ENCODE measurements at places on chromosomes 2 and 18.

GRCh38 chr2:207286106-207286505, 120.4 kb upstream of the KLF7 start:
- DNase-seq = no peak

GRCh38 chr2:79982445-79982844, 322.1 kb downstream of the LRRTM1 start:
- DNase-seq = peak; percentile 29

DNA sequence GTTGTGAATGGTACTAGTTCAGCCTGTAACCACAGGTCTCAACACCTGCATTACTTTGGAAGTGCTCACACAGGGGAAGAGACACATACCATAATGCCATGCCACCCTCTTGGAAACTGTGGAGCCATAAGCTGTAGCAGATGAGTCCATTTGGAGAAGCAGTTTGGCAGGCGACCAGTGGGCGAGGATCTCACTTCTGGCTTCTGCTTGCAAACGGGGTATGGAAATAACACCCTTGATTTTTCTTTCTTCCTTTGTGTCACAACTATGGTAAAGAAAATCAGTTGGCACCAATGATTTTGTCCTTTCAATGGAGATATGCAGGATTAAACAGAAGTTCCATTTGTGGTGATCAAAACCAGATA, 28.6 kb downstream of the APOB start:
- no peak for DNase-seq

- no peak for DNase-seq
Measured at GRCh38 chr2:172247203-172247602, 144.5 kb upstream of the DLX2 start.

- DNase-seq = no peak
Measured at GRCh38 chr2:241437179-241437578, 71.2 kb downstream of the STK25 start.

DNA sequence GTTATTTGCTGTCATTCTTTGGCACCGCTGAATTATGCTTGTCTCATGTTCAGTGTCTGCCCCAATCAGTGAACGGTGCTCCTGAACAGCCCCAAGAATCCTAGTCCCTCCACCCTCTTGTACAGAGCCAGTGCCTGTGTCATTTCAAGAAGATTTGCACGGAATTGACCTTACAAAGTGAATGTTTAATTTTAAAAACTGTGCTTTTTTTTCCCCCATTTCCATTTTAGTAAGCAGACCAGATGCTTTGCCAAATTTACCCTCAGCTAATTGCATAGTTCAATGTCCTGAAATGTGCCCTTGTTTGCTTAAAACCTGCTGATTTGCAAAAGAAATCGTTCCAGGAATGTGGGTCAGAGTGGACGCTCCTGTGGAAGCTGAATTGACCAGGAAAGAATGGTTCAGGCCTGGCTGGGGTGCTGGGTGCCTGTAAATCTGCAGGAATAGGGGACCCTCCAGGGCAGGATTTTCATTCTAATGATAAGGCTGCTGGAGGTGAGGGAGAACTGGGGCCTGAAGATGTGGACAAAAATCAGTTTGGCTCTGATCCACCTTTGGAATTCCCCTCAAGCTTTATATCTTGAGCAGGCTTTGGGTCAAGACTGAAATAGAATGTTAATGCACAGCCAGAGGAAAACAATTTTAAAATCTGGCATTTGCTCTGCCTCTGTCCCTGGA, 20.1 kb downstream of the TMEM17 start:
- DNase-seq = no peak

DNA sequence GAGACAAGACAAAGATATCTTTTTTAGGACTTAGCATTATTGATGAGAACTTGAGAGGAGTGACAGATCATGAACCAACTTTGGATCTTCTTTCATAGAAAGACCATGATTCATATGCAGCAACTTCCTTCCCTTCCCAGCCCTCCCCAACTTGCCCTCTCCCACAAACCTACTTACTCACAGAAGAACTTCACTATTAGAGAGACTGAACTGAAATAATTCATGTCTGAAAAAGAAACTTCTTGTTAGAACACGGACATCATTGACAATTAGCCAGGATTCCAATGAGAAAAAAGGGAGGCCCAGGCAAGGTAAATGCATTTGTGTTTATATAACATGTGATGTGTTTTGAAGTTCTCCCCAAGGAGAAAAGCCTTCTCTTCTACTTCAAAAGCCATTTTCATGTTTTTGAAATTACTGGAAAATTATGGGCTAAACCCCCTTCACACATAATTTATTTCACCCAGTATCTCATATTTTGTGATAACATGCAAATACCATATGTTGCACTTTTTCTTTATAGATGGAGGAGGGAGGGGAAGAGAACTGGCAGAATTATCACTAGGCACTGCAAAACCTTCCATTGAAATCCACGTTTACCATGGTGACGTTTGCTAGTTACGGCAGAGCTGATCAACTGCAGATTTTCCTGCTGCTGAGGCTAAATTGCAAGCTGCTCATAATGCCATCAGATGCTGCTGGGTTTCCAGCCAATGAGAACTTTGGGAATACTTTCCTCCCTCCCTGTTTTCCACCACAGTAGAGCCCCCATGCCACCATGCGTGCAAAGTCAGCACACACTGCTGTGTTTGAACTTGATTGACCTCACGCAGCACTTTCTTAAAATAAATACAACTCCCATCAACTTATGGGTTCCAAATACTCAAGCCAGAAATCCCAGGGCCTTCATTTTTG, 294.7 kb downstream of the MEIS1 start:
- no peak for DNase-seq

GRCh38 chr2:199470672-199471442, 13.1 kb upstream of the SATB2 start:
- DNase-seq = no peak

DNA sequence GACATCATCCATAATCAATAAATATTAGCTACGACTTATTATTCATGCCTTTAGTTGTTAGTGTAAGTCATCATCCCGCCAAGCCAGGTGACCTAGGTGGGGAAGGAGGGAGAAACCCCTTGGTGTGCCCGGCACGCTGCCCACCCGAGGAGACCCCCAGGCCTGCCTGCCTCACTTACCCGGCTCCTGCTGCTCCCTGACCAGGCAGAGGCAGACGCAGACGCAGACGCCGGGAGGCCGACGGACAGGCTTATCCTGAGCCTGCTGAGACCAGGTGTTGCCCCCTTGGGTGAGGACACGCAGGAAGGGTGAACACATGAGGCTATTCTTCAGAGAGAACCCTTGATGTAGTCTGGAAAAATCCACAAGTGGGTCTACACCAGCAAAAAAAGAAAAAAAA, 401.8 kb downstream of the GALR1 start:
- DNase-seq = no peak

- DNase-seq = no peak
Measured at GRCh38 chr2:119647440-119648169, 31.4 kb upstream of the TMEM177 start.

DNA sequence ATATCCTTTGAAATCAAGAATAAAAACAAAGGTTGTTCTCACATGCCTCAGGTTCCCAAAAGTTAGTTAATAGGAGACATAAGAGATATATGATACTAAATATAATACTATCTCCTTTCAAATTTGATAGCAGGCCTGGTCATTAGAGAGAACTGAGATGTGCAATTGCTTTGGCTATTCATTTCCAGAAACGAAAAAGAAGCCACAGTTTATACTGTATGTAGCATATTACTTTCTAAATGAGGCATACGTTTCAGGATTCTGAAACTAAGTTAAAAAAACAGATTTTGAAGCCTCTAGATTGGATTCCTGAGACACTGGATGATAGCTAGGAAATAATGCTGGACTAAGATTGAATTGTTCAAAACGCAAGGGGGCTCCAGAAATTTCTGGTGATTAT, 7.1 kb downstream of the PPP1R1C start:
- no peak for DNase-seq

DNA sequence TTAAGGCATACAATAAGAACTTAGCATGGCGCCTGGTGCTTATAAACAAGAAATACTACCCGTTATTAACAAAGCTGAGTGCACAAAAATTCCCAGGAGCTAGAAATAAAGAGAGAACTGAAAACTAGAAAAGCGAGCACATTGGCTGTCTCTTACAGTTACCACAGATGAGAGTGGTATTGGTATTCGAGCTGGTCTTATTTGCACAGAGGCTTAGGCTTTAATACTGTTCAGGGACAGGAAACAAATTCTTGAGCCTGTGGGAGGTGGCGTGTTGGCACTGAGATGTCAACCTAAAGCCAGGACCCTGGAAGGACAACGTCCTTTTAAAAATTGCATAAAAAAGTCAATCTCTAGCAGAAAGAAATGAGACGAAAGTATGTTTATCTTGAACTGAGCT, 67.3 kb upstream of the IGFBP2 start:
- DNase-seq = no peak

DNA sequence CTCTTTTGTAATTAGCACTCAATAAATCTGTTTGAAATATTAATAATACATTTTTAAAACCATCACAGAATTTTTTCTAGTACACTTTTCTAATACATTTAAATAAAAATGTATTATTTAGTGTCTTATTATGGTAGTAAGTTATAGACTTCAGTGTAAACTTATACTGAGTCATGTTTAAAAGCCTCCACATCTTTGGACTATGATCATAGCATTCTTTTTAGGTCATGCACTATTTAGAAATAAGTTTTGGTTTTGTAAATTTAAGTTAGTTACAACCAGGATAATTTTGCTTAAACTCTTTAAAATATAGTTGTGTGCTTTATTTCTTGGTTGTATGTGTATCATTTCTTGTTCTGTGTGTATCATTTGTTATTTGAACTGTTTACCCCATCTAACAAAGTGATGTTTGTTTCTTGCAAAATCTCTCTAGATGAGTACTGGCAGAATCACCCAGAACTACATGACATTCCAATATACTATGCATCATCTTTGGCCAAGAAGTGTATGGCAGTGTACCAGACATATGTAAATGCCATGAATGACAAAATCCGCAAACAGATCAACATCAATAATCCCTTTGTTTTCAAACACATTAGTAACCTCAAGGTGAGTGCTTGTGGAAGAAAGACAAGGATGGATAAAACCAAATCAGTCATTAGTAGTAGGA, 16.7 kb downstream of the CPSF3 start:
- no peak for DNase-seq

DNA sequence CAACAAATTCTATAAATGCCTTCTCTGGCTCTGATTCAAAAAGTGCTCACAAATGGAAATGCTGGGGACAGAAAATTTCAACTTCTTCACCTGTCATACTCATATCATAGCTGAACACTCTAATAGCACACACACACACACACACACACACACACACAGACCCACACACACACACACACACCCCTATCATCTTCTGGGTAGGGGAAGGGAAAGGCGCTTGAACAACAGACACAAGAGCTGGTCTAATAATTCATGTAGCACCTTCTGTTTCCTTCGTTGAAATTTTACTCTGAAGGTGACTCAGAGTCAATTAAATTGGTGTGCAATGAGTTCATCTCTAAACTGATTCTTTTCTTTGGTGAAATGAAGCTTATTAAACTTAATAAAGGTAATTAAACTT, 32.9 kb downstream of the CD28 start:
- no peak for DNase-seq

DNA sequence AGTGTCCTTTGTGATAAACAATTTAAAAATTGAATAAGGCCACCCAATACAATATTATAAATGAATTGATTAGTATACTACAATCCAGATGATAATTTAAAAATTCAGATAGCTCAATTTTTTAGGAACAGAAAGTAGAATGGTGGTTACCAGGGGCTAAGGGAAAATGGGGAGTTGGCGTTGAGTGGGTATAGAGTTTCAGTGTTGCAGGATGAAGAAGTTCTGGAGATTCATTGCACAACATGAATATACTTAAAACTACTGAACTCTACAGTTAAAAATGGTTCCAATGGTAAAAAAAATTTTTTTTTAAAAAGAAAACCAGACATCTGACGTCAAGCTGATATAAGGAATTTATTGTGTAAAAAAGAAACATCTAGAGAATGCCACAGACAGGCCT, 20.9 kb downstream of the SLC39A6 start:
- no peak for DNase-seq

- no peak for DNase-seq
Measured at GRCh38 chr2:219094171-219094570, 33.5 kb upstream of the IHH start.

- DNase-seq = no peak
Measured at GRCh38 chr18:76195601-76196000, 299.4 kb downstream of the ZNF516 start.

- DNase-seq = no peak
Measured at GRCh38 chr2:23745726-23746105, 181.2 kb downstream of the ATAD2B start.

GRCh38 chr2:195533771-195534642, 123.0 kb upstream of the SLC39A10 start:
- no peak for DNase-seq

DNA sequence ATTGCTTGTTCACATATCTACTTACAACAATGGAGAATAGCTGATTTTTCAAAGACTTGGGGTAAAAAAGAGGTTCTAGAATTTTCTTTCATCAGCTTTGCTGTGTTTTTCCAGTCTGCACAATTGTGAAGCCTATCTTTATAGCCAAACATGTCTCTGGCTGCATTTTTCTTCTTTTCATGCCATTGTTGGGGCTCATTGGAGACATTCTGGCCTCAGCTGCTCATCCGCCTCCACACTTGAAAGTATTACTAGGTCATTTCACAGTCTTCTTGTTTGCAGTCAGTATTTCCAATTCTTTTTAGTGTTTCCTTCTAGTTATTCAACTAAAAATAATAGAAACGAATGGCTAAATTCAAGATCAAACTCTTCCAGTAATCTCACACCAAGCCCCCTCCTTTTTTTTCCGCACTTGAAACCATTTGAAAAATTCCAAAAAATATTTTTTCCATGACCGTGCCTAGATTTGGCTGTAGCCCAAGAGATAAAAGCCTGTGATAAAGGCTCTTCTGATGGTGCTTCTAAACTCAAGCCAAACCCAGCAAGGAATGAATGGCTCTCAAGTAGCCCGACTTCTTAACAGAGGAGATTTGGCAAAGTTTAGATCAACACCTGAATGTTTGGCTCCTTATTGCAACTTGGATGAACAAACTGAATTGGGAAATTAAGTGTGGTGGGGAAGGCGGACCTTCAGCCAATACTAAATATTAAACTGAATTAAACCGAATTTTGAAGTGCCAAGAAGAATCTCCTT, 103.4 kb downstream of the NRP2 start:
- no peak for DNase-seq

DNA sequence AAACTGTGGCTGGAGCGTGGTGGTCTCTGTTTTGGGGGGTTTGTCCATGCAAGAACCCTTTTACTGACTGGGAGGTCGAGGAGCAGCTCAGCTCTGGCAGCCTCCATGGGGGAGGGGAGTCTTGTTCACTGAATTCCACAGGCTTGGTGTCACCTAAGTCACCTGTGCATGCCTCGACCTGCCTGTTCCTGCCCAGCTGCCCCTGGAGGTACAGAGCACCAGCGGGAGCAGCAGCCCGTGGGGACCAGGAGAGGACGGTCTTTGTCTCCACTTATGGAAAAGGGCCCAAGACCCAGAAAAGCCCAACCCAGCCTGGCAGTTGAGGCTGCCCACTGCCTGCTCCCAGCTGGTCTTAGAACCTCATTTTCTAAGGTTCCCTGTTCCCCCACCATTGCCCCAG, 168.7 kb upstream of the AGAP1 start:
- no peak for DNase-seq

DNA sequence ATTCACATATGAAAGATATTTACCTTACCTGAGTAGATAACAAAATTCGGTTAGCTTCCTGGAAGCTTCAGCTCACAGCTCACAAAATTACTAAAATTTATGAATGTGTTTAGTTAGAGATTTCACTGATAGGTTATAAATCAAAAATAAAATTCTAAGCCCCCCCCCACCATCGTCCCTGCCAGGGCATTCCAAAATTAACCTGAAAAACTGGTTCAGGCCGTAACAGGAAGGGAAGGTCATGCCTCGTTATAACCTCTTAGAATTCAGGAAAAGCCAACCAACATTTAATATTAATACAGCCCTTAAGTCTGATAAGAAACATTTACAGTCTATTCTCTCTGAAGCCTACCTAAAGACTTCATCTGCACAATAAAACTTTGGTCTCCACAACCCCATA, 48.9 kb downstream of the COX7A2L start:
- DNase-seq = no peak
